Glomerular endothelial cell (primary cell): ENCODE measurements at places on chromosomes 3 and 15. TPM values are rescaled to one million over a fixed set of nuclear protein-coding genes. Genes with fewer than 3 reads are reported as not detected.

SLC24A1 gene
- total RNA-seq: 5.3 and 7.6 TPM in 2 replicates

EXD1 gene
- 0.53 TPM in 1 of 2 replicates, not detected in the other for total RNA-seq

ARPIN gene
- 13.4 and 14.8 TPM in 2 replicates for total RNA-seq

OXTR gene
- total RNA-seq: 1.1 and 4.8 TPM in 2 replicates

SLC12A8 gene
- 1.4 and 1.9 TPM in 2 replicates for total RNA-seq

TMEM212 gene
- total RNA-seq: not detected in 2 replicates

DNA sequence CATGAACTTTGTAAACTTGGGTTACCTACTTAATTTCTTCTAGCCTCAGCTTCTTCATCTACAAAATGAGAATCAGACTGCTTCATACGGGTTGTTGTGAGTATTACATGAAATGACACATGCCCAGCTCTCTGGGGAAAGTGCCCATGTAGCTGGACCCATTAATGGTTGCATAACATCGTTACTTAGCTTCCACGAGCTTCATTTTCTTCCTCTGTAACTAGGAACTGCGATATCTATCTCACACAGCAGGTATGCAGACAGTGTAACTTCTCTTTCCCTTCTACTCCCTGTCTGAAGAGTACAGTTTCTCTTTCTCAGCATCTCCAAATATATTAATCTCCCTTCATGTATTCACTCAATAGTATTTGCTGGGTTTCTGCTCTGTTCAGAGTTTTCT is 37.9 kb upstream of the DLG1 start:
- no peak for DNase-seq

DNA sequence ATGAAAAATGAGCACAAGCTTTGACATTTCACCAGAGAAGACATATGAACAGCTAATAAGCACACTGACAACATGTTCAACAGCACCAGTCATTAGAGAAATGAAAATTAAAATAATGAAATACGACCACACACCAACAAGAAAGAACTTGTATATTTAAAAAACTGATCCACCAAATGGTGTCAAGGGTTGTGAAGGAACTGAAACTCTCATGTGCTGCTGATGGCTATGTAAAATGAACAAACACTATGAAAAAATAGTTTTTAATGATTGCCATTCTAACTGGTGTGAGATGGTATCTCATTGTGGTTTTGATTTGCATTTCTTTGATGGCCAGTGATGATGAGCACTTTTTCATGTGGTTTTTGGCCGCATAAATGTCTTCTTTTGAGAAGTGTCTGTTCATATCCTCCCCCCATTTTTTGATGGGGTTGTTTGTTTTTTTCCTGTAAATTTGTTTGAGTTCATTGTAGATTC is 193.8 kb downstream of the SCAPER start:
- no peak for DNase-seq

DNA sequence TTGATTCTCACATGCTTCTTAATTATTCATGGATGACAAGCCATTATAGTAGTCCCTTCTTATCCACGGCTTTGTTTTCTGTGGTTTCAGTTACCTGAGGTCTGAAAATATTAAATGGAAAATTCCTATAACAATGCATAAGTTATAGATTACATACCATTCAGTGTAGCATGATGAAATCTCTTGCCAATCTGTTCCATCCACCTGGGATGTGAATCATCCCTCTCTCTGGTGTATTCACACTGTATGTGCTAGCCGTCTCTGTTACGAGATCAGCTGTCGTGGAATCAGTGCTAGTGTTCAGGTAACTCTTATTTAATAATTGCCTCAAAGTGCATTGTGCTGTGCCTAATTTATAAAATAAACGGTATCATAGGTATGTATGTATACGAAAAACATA is 5.2 kb downstream of the WDR5B start:
- no peak for DNase-seq

DNA sequence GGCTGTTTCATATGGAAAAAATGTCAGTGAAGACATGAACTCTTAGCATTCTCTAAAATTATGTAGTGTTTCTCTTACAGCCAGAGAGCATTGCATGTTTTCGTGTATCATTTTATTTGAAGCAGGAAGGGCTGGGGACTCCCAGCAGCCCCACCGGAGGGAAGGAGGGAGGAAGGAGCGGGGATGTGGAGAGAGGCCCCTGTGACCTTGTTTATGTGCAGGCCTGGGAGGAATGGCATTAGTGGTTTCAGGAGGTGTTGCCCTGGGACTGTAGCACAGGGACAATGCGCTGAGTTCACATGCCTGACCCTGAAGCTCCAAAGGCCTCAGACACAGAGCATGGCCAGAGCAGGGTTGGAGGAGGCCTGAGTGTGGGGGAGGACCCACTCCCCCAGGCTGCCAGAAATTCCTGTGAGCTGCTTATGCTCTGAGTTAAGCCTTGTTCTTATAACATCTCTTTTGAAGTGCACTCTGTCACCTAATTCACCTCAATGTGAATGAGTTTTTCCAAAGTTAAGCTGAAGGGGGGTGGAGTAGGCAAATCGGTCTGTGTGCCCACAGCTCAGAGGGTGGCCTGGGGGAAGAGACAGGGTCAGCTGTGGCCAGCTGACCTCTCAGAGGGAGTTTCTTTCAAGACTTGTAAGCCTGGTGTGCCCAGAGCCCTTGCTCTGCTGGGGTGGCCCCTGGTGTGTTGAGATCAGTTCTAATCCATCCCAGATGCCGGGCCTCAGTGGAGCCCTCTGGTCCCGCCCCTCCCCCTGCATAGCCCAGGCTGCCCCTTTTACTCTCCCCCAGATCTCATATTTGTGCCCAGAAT is 3.9 kb upstream of the RNU6-1 start:
- DNase-seq: no peak

GRCh38 chr3:45056608-45057301 is 30.7 kb downstream of the CLEC3B start:
- no peak for DNase-seq

- DNase-seq: no peak
Measured at GRCh38 chr15:90300988-90301706, 35.7 kb downstream of the NGRN start.

DNA sequence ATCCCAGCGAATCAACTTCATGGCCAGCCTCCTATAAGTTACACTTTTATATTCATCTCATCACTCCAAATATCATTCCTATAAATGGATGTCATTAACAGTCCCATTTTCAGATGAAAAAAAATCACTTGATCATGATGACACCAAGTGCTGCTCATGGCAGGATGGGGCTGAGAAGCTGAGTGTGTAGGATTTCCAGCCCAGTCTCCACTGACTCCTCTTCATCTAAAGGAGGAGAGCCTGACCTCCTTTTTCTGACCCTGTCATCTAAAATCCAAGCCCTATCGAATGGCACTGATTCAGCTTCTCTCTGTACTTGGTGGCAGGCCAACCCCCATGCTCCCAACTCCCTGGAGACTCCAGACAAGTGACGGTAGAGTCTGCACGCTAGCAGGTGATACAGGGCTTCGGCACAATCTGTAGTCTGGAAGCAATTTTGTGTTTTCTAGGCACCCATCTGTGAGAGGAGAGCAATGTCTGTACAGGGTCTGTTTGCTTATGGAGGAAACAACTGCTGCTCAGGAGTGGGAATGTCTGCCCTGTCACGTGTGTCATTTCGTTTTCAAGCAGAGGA is 103.2 kb downstream of the EPHB1 start:
- DNase-seq: no peak

DNA sequence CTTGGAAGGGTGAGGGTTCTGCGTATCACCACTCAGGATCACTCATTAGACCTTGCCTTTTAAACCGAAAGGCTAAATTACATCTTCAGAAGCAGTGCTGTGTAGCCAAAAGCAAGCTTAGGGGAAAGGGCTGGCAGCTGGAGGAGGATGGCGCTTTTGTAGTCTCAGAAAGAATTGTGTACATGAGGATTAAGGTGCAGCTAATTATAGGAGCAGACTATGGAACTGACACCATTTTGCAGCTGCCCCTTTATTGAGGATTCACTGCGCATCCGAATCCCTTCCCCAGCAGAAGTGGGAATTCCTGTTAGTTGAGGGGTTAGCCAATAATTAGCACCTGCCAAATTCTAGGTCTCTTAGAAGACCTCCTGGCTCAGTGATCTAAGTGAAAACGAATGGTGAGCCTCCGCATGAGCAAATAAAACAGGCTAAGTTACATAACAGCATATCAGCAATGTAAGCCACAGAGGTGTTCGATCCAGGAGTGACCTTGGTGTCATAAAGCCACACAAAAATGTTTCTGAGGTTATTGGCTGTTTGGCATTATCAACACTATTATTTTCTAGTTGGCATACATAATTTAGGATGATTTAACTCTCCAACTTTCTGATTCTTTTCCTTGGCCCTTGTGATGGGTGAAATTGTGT is 42.6 kb upstream of the SEMA6D start:
- DNase-seq: no peak

- DNase-seq: no peak
Measured at GRCh38 chr3:160384639-160385318, 14.2 kb downstream of the IFT80 start.

- no peak for DNase-seq
Measured at GRCh38 chr3:23395115-23395514, 192.0 kb downstream of the UBE2E2 start.

DNA sequence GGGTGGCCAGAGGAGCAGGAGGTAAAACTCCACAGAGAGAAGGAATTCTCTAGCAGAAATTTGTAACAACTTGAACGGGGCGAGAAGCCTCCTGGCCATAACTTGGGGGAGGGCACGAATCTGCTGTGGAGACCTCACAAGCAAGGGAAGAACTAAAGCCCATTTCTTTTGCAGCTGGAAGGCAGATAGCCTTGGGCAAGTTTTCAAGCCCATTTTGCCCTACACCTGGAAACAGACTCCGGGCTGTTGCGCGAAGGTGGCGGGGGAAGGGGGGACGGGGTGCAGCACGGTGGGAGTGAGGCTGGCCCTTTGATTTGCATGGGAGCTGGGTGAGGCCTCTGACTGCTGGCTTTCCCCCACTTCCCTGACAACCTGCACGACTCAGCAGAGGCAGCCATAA is 168.8 kb downstream of the MEGF11 start:
- DNase-seq: no peak

- DNase-seq: no peak
Measured at GRCh38 chr15:45134046-45134445, 4.3 kb downstream of the DUOX1 start.

GRCh38 chr3:69386556-69387385 is 883 bp upstream of the FRMD4B start:
- no peak for DNase-seq

- DNase-seq: no peak
Measured at GRCh38 chr3:58198804-58199203, 12.0 kb downstream of the DNASE1L3 start.

DNA sequence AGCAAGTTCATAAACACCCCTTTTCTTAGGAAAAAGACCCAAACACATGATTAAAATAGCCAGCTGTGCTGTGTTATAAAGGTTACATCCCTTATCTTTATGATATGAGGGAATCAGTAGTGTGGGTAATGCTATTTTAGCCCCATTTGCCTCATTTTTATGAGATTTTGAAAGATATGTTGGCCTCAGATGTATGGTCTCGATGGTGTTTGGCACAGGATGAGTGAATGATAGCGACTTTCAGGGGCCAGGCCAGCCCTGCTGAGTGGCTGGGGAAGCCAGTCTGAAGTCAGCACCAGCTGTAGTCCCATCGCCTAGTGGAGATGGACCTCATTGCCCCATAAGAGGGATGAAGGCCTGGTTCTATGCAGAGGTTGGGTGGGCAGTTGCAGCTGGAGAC is 105.0 kb upstream of the HACD2 start:
- no peak for DNase-seq

DNA sequence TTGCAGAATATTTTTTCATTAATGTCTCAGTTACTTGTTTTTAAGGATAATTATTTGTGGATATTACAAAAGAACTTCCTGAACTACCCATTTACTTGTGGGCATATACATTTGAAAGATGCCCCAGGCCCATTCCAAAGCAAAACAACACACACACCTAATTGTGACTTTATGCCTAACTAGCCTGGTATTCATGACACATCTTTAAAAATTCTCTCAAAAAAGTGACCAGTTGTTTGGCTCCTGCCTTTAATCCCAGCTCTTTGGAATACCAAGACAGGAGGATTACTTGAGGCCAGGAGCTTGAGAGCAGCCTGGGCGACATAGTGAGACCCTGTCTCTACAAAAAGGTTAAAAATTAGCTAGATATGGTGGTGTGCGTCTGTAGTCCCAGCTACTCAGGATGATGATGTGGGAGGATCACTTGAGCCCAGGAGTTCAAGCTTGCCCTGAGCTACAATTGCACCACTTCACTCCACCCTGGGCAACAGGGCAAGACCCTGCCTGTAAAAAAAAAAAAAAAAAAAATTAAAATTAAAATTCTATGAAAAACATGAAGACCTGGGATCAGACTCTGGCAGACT is 51.7 kb upstream of the SLC4A7 start:
- DNase-seq: no peak

GRCh38 chr3:122564155-122564912 is at the start of the genes DTX3L and PARP9:
DTX3L (plus strand) TSS chr3:122564338; CDS start chr3:122564427, 89 bp downstream.
PARP9 (minus strand) TSS chr3:122564300; CDS start chr3:122559620, 4,680 bp downstream.
- DNase-seq: no peak

DNA sequence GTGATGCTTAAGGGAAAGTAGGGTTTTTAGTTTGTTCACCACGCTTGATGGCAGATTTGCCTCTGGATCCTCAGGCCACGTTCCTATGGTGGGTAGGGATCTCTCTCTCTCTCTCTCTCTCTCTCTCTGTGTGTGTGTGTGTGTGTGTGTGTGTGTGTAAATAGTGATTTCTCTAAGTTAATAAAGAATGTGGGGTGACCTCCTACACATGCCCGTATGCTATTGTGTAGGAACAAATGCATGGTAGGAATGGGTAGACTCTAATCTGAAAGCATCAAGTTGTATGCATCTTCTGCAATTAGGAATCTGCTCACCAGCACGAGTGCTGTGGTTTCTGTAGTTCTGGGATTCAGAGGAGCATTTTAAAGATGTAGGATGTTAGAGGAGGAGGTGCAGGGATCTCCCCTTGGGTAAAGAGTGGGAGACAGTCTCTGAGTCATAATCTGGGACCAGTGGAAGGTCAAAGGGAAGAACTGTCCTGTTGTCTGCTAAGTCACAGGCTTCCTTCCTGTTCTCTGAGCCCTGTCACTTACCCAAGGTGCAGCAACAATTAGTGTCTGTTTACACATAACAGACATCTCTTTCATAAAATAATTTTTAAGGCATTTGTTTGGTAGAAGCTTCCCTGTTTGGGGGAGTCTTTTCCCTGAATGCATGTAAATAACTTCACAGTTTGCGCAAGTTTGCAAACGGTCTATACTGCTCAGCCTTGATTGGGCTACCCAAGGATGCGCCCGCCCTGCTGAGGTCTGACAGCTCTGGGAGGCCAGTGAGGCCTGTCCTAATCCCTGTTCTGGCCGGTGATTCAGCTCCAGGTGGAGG is 139.8 kb downstream of the IGF1R start:
- no peak for DNase-seq
